ENCODE measurements at places on chromosomes 4 and X.
A peak's percentile ranks its signal among the peaks of the same experiment; 100 is the strongest.

GRCh38 chr4:73964862-73965611 lies 16.8 kb downstream of the PF4 start:
- no peak overlapping the region for H3K27ac ChIP-seq
- no peaks in the 10 kb centered on the region for H3K4me1 ChIP-seq
- no peak for DNase-seq
- H3K27me3 ChIP-seq, result peaks cover 12% of the 10 kb centered on the region

- peaks cover 29% of the 10 kb centered on the region for H3K36me3 ChIP-seq
- H3K4me1 ChIP-seq, result peaks cover 11% of the 10 kb centered on the region
- DNase-seq, result no peak
Measured at GRCh38 chr4:102596532-102596931, 95.4 kb downstream of the NFKB1 start.

DNA sequence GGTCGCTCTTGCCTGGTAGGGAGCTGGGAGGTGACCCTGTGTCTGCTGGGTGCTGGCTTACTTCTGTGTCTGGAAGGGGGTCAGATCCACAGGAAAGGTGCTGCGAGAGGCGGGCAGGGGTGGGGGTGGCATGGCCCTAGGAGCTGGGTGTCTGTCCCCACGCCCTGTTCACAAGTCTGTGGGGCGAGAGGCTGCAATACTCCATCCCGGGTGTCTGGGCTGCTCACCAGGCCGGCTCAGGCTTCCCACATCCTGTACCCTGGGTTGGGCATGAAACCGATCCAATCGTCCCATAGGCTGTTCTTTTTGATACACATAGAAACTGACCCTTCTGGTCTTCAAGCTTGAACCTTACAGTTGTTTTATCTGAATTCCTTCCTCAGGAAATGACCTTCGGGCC lies 993 bp upstream of the CTAG2 start:
- H3K27ac ChIP-seq, result no peak overlapping the region
- no peaks in the 10 kb centered on the region for H3K27me3 ChIP-seq
- no peak for DNase-seq
- H3K4me3 ChIP-seq, result no peak overlapping the region

GRCh38 chr4:1393866-1394265 lies 12.4 kb downstream of the NKX1-1 start:
- H3K4me3 ChIP-seq, result no peak overlapping the region
- no peaks in the 10 kb centered on the region for H3K4me1 ChIP-seq
- H3K36me3 ChIP-seq, result peaks cover 17% of the 10 kb centered on the region

DNA sequence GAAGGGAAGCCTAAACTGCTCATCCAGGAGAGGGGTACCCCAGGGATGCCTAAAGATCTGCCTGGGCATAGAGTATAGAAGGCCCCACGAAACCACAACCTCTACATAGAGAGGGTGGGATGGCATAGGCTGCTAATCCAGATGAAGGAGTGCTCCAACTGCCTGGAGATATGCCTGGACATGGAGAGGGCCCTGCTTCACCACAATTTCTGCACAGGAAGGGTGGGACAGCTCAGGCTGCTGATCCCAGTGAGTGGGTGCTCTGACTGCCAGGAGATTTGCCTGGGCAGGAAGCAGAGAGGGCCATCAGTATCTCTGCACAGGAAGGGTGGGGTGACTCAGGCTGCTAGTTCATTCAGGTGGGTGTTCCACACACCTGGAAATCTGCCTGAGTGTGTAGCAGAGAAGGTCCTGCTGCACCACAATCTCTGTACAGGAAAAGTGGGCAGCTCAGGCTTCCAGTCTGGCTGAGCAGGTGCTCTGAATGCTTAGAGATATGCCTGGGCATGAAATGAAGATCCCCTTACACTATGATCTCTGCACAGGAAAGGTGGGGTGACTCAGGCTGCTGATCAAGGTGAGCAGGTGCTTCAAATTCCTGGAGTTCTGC lies 61.1 kb downstream of the ZNF518B start:
- H3K36me3 ChIP-seq, result no peaks in the 10 kb centered on the region
- no peak overlapping the region for H3K4me3 ChIP-seq
- H3K27ac ChIP-seq, result no peak overlapping the region
- H3K4me1 ChIP-seq, result no peaks in the 10 kb centered on the region

DNA sequence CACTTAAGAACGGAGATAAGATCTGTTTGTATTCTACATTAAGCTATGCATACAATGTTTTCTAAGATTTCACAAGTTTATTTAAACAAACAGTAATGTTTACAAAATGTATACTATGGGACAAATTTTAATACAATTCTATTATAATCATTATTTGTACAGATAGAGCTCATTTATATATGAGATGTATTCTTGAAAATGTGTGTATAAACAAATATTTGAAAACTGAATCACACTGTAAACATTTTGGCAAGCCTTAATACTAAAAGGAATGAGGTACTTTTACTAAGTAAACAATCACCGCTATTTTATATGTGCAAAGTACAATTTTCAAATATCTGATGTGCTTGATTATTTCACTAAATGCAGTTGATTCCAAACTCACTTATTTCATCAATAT lies 119.2 kb upstream of the MAB21L2 start:
- no peak overlapping the region for H3K27ac ChIP-seq
- no peak overlapping the region for H3K4me3 ChIP-seq
- no peaks in the 10 kb centered on the region for H3K27me3 ChIP-seq
- peaks cover 8% of the 10 kb centered on the region for H3K4me1 ChIP-seq

GRCh38 chr4:105650190-105650589 lies 58.3 kb downstream of the INTS12 start:
- H3K36me3 ChIP-seq, result no peaks in the 10 kb centered on the region
- H3K4me3 ChIP-seq, result no peak overlapping the region
- no peak overlapping the region for H3K27ac ChIP-seq
- H3K27me3 ChIP-seq, result no peaks in the 10 kb centered on the region

DNA sequence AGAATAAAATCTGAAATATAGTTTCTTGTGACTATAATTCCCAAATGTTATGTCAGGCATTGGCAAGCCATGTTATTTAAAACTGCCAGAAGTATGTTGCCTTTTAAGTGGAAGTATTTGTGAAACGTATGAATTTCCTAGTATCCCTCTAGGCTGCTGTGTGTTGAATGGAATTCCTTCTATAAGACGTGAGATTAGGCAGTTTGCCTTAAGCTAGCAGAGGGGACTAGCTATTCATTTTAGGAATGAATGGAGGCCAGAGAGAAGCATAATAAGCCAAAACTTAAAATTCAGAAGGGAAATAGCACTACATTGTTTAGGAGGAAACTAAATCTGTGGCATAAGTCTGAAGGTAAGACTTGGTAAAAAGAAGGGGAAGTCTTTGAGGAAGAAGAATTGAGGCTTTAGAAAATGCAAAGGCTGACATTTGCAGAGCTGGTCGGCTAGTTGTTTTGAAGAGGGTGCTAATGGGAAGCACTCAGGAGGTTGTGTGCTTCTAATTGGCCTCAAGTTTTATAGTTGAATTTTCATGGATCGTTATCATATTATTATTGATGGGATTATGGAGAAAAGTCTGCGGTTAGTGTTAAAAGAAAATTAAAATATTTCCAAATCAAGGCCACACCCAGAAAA lies 57.1 kb downstream of the TMEM131L start:
- DNase-seq, result no peak
- peak overlapping the region; percentile 17 for H3K27ac ChIP-seq
- no peaks in the 10 kb centered on the region for H3K27me3 ChIP-seq
- H3K4me3 ChIP-seq, result no peak overlapping the region

DNA sequence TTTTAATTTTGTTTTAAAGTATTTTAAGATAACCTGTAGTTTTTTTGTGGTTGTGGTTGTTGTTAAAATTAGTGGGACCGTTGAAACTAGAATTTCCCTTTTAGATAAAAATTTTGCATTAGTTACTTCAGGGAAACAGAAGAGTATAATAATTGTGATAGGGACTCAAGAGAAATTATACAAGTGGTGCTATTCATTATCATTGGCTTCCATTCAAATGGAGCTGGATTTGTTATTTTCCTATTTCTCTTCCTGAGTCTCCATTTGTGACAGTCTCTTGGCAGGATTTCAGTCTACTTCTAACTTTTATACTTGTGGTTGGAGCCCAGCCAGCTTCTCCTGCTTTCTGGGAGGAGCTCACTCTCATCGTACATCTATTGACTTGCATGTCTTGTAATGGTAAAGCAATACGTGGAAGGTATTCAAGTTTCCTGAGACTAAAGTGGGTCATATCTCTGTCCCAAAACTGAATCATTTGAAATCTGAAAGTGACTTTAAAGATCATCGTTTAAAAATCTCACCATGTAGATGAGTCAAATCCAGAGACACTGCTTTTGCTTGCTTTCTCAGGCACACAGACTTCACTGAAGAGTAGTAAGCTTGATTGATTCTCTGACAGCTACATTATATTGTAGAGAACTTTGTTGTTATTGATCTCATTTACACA lies 155.8 kb downstream of the RPA4 start:
- no peak overlapping the region for H3K27ac ChIP-seq
- no peak for DNase-seq
- peaks cover 5% of the 10 kb centered on the region for H3K4me1 ChIP-seq
- no peaks in the 10 kb centered on the region for H3K27me3 ChIP-seq
- peaks cover 4% of the 10 kb centered on the region for H3K36me3 ChIP-seq

DNA sequence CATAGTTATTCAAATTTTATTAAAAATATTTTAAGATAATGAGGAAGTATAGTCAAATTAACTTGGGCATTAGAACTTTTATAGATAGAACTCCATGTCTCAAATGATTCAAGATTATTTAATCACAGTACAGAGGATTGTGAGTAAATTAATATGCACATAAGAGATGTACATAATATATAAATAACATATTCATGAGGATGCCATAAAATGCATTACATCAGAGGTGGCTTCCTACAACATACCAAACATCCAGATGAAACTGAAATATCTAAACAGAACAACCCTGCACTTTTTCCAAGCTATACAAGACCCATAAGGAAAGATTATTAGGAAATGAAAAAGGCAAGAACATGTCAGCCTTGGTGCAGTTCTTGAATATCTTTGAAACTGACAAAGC lies 91.3 kb upstream of the NAP1L5 start:
- no peak for DNase-seq
- peaks cover 45% of the 10 kb centered on the region for H3K36me3 ChIP-seq
- H3K27me3 ChIP-seq, result no peaks in the 10 kb centered on the region
- H3K27ac ChIP-seq, result no peak overlapping the region

Measured in type B pancreatic cell (in vitro differentiated cells).